ENCODE measurements at places on chromosomes 2 and 18.

DNA sequence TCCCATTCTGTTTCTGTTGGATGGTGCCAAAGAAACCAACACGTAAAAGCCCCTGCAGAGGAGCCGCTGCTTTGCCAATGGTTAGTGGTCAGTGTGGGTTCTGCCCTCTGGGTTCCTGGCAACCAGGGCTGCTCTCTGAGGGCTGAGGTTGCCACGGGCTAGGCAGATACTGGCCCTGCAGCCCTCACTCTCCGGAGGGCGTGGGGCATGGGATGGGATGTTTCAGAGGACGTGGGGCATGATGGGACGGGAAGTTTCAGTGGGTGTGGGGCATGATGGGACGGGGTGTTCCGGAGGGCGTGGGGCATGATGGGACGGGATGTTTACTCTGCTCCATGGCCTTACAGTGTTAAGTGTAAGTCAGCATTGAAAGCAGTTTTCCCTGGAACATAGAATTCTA lies 34.2 kb downstream of the ADI1 start:
- DNase-seq = no peak
- peaks cover 6% of the 10 kb centered on the region for H3K36me3 ChIP-seq
- H3K4me1 ChIP-seq = no peaks in the 10 kb centered on the region
- no peak overlapping the region for H3K4me3 ChIP-seq

DNA sequence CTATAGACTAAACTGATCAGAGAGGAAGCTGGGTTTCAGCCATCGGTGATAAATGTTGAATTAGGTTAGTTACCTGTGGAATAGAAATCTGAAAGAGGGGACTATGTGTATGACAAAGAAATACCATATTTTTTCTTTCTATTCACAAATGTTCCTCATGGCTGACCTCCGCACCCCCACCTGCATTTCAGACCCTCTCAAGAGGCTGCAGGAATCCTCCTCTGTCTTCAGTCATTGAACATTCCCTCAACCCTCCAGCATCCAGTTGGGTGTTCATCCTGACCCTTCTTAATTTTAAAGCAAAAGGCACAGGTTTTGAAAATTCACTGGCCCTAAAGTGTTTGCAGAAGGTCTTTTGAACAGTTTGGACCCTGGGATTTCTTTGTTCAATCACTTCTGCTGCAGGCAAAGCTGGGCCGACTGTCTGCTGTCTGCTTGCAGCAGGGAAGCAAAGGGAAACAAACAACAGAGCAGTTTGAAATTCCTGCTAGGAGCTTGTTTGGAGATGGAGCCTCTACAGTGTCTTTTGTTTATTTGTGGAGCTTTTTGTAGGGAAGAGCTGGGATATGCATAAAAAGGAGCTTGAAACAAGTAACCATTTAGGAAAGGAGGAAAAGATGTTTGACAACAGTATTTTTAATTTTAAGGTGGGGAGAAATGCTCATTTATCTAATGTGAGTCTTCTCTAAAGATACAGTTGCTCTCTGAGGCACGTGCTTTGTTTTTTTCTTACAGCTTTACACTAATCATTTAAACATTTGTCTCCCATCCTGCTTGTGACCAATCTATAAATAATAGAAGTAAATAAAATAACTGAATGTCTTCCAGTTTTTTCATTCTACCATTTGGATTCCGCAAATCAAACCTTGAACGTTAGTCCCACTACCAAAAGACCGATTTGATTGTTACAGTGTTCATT lies 213.3 kb upstream of the MMADHC start:
- no peak overlapping the region for H3K4me3 ChIP-seq
- DNase-seq = no peak
- H3K4me1 ChIP-seq = no peaks in the 10 kb centered on the region
- no peaks in the 10 kb centered on the region for H3K27me3 ChIP-seq
- H3K36me3 ChIP-seq = no peaks in the 10 kb centered on the region

- H3K27ac ChIP-seq = peak overlapping the region; percentile 15
- no peak for DNase-seq
- peaks cover 13% of the 10 kb centered on the region for H3K4me1 ChIP-seq
- no peaks in the 10 kb centered on the region for H3K36me3 ChIP-seq
- H3K4me3 ChIP-seq = peak overlapping the region; percentile 22
Measured at GRCh38 chr2:210195101-210195852, 24.1 kb upstream of the KANSL1L start.

DNA sequence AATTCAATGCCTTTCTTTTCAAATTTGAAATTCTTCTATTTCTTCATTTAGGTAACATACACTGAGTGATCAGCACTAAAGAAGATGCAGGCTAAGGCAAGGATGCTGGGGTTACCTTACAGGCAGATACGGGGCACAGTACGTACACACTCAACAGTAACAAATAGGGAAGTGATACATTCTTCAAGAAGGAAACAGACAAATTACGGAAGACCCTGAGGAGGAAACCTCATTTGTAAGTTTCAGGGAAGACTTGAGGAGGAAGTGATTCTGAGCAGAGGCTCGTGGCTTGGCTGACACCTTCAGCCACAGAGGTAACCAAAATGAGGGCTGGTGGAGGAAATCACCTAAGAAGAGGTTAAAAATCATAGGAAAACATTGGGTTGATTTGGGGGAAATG lies 1108.3 kb upstream of the KLHL29 start:
- DNase-seq = no peak
- no peaks in the 10 kb centered on the region for H3K36me3 ChIP-seq
- no peak overlapping the region for H3K4me3 ChIP-seq
- no peaks in the 10 kb centered on the region for H3K4me1 ChIP-seq
- H3K27ac ChIP-seq = no peak overlapping the region

GRCh38 chr2:54240515-54241469 lies 15.2 kb downstream of the TSPYL6 start:
- no peak overlapping the region for H3K4me3 ChIP-seq
- H3K27ac ChIP-seq = no peak overlapping the region
- no peak for DNase-seq

GRCh38 chr2:238345297-238345968 lies 25.1 kb downstream of the TRAF3IP1 start:
- H3K4me1 ChIP-seq = no peaks in the 10 kb centered on the region
- no peak overlapping the region for H3K4me3 ChIP-seq
- H3K27me3 ChIP-seq = no peaks in the 10 kb centered on the region
- no peak for DNase-seq
- H3K36me3 ChIP-seq = no peaks in the 10 kb centered on the region

- H3K27me3 ChIP-seq = no peaks in the 10 kb centered on the region
- H3K4me3 ChIP-seq = no peak overlapping the region
- peak; percentile 59 for DNase-seq
- H3K27ac ChIP-seq = no peak overlapping the region
- H3K4me1 ChIP-seq = no peaks in the 10 kb centered on the region
Measured at GRCh38 chr18:46073474-46074331, 1.6 kb upstream of the PSTPIP2 start.

DNA sequence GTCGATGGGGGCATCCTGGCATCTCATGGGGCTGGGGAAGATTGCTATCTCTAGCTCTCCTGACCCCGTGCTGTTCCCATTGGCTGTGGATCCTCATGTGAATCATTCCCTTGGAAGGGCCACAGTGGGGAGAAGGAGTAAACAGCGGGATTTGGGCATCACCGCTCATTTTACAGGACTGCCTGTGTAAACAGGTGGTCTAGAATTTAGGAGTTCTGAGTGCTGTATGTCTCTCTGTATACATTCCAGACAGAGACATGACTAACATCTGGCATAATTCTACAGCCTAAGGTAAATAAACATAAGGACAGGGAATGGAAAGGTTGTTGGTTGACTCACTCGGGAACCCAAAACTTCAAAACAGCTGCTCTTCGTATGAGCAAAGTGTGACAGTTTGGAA lies 92.7 kb downstream of the COPS8 start:
- no peak for DNase-seq
- H3K4me1 ChIP-seq = no peaks in the 10 kb centered on the region
- H3K36me3 ChIP-seq = no peaks in the 10 kb centered on the region
- no peak overlapping the region for H3K27ac ChIP-seq
- H3K4me3 ChIP-seq = no peak overlapping the region
